WTC11 (cell line): ENCODE measurements at places on chromosomes 4 and X.

DNA sequence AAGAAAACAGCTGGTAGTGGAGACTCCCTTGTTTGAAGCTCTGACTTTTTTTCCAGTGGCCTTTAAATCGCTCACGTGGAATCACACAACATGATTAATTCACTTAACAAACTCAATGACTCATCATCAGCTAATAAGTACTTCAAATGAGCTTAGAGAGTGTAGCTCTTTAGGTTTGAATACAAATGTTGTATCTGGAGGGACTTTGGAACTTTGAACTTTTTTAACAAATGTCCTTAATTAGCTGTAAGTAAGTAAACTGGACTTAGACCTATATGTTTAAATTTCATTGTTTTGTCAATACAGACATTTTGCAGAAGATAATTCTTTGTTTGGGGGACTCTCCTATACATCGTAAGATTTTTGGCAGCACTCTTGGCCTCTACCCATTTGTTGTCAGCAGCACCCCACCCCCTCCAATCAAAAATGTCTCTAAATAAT is 581.1 kb downstream of the SPRY1 start:
- DNase-seq, result no peak

- no peak for DNase-seq
Observed at GRCh38 chr4:117983541-117984365, 50.5 kb upstream of the NDST3 start.

GRCh38 chr4:161583549-161583948 is 580.3 kb downstream of the FSTL5 start:
- DNase-seq, result no peak

- no peak for DNase-seq
Observed at GRCh38 chrX:103688946-103689345, 2.4 kb upstream of the MORF4L2 start.

DNA sequence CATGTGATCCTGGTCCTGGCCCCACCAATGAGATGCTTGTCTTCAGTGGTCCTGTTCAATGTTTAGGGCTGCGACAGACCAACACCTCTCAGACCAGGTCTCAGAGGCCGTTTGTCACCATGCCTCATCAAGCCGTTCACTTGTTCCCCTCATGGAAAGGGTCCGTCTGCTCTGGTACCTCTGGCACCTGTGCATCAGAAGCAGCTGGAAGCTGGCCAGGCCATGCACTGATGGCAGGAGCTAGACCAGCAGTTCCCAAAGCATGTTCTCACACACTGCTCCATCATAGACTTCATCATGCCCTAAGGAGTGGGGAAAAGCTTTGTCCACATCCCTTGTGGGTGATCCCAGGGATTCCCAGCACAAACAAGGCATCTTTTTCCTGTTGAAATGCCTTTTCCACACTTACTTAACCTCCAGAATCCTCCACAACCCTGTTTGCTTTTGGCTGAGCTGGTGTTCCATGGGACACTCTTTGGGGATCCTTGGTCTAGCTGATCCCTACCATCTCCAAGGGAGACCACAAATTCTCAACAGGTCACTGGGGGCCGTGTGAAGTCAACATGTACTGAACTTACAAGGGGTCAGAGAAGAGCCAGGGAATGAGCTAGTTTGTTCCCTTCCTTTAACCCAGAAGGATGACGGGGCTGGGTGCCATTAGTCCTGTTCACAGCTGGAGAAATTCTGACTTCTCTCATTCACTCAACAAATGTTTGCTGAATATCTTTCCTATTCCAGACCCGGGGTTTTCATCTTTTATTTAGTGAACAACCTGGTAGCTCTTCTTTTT is 21.8 kb downstream of the SH3TC1 start:
- no peak for DNase-seq

GRCh38 chr4:136784326-136784725 is 748.0 kb downstream of the PCDH18 start:
- no peak for DNase-seq
